ENCODE measurements at places on chromosomes 16 and 17.

DNA sequence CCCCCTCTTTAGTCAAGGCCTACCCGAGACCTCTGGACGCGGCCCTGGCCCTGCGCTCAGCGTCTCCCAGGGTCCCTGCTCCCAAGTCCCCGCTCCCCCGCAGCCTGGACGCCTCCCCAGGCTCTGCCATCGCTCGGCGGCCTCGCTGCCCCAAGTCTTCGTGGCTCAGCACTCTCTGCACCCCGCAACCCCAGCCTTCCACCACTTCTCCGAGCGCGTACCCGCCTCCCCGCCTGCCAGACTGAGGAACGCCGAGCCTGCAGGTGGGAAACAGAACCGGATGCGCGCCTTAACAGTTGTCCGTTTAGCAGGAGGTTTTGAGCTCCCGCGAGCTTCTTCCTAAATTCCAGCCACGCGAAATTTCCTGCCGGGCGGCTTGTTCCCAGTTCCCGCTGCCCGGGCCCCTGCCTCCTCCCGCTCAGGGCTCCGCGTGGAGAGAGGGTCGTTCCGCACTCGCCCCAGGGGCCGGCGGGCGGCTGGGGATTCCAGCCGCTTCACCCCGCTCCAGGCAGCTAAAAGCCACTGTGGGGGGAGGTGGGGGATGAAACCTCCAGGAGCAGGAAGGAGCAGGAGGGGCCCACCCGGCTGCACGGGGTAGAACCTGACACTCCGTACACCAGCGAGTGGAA, 87.7 kb downstream of the KCNJ12 start:
- DNase-seq: no peak

GRCh38 chr17:75854101-75854748, 910 bp downstream of the WBP2 start:
- DNase-seq: peak; percentile 87

- no peak for DNase-seq
Measured at GRCh38 chr17:4843321-4844000, 10.3 kb downstream of the MINK1 start.

GRCh38 chr16:52812678-52813556, 239.8 kb downstream of the CHD9NB start:
- DNase-seq: no peak

- DNase-seq: no peak
Measured at GRCh38 chr17:63262751-63263476, 183.2 kb downstream of the CYB561 start.

- no peak for DNase-seq
Measured at GRCh38 chr16:561957-562938, 2.1 kb downstream of the PRR35 start.

- no peak for DNase-seq
Measured at GRCh38 chr17:27951872-27952271, 58.7 kb upstream of the LYRM9 start.

DNA sequence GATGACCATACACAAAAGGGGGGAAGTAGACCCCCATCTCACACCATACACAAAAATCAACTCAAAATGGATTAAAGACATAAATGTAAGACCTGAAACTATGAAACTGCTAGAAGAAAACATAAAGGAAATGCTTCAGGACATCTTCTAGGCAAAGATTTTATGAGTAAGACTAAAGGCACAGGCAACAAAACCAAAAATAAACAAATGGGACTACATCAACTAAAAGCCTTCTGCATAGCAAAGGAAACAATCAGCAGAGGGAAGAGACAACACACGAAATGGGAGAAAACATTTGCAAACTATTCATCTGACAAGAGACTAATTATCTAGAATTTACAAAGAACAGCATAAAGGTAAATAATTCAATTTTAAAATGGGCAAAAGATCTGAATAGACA, 152.1 kb downstream of the AXIN2 start:
- no peak for DNase-seq

DNA sequence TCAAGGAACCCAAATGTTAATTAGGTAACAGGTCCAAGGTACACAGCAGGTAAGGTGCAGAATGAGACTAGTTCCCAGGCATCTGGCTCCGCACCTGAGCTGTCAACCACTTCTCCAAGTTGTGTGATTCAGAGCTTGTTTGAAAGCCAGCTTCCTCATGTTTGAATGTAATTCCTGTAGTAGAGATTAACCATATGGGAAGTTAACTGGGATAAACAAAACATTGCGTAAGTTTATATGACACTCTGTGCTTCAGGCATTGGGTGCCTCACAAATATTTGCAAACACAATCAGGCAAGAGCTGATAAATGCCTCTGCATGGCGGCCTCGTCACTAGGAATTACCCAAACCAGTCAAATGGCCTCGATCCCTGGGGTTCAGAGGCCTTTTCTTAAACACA, 27.9 kb upstream of the CPHXL start:
- no peak for DNase-seq

GRCh38 chr17:56577843-56578204, 15.7 kb upstream of the NOG start:
- no peak for DNase-seq

DNA sequence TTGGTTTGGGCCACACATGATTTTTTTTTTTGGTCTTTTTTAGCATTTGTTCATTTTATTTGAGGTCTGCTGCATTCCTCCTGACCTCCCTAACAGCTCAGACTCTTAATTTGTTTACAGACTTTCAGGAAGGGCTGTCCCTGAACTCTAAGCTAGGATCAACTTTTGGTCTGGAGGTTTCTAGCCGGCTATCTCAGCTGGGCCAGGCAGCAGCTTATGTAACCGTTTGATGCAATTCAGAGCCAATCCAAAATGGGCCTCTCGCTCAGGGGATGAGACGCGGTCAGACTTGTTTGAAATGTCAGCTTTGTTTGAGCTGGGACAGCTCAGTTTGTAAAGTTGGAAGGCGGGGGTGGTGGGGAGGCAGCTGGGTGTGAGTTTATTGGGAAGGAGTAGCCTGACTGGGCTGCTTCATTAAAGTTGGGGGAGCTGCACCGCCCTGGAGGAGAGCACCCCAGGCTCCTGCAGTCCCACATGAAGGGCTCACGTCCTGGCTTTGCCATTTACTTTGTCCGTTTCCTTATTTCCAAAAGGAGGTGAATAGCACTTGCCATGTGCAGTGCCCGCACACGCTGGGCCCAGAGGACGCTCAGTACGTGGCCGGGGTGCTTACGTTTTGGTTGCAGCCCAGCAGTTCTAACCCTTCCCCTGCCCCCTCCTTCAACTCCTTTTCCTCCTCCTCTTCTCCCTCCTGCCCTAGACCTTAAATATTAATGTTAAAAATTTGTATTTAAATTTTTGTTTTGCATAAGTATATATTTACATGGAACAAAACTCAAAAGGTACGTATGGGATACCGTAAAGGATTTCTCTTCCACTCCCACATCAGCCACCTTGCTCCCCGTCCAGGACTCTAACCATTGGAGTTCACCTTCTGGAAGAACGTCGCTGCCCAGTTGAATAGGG, 121.2 kb downstream of the SNX29 start:
- no peak for DNase-seq
